Activated T-helper 1 cell treated with Interleukin-2 at 50 U/mL for 16 hours (primary cell): ENCODE measurements at places on chromosomes 2 and 18.

- DNase-seq = no peak
Observed at GRCh38 chr2:181944164-181944913, 41.3 kb upstream of the PPP1R1C start.

DNA sequence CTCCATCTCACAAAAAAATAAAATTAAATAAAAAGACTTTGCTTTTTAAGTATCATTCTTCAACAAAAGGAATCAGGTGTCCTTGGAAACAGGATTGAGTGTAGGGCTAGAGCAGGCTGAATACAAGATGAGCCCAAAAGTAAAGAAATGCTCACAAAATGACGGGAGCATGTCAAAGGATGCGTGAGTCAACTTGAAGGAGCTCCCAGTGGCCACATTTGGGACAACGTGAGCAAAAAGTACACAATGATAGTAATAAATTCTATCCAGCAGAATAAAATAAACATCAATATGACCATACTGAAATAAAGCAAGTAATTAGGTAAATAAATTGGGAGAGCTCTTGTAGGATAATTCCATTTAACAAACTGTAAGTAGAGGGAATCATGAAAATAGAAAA is 220.7 kb downstream of the PHLPP1 start:
- no peak for DNase-seq

DNA sequence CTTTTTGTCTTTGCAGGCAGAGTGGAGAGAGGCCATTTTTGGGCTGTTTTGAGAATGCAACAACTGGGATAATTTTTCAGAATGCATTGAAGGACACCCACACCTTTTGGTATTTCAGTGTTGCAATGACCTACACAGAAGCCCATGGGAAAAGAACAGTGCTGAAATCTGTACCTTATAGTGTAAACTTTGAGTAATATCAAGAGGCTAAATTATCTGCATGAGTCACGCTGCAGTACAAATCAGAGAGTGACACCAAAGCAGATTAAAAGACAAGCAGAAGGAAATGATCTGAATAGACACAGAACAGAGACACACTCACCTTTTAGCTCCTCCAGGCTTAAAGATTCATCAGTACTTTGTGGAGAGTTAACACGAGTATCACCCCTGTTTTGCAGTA is 265.3 kb downstream of the PAX3 start:
- DNase-seq = no peak

DNA sequence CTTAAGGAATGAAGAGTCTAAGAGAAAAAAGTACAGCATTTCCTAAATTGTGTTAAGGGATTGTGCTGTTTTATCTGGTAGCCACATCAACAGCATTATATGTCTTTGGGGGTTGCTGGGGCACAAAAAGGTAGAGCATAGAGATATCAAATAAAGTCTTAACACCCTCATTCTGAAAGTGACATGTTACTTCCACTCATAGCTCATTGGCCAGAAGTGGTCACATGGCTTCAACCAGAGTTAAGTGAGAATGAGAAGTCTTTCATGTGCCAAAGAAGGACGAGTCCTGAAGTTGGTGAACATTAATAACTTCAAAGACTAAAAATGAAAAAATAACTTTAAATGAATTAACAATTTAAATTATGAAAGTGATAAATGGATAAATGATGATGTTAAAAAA is 175.7 kb upstream of the ZEB2 start:
- DNase-seq = no peak

DNA sequence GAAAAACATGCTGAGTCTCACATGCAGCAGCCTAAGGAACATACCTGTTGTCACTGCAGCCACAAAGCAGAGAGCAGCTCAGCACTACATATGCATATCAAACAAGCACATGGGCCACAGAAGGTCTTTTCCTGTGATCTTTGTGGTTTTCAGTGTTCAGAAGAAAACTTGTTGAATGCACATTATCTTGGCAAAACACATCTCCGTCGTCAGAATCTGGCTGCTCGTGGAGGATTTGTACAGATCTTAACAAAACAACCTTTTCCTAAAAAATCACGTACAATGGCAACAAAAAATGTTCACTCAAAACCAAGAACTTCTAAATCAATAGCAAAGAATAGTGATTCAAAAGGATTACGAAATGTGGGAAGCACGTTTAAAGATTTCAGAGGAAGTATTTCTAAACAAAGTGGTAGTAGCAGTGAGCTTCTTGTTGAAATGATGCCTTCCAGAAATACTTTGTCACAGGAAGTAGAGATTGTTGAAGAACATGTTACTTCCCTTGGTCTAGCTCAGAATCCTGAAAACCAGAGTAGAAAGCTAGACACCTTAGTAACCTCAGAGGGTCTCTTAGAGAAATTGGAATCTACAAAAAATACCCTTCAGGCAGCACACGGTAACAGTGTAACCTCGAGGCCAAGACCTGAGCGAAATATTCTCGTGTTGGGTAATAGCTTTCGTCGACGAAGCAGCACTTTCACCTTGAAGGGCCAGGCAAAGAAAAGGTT is 34.1 kb downstream of the ZNF407 start:
- no peak for DNase-seq
